ENCODE measurements at places on chromosomes 11 and 22. TPM values are rescaled to one million over a fixed set of nuclear protein-coding genes. Genes with fewer than 3 reads are reported as not detected.

Gene MYRF
- total RNA-seq: 52.3 TPM

- H3K36me3 ChIP-seq: no peaks in the 10 kb centered on the region
- H3K27me3 ChIP-seq: no peaks in the 10 kb centered on the region
- H3K27ac ChIP-seq: no peak overlapping the region
- no peak for DNase-seq
- peaks cover 31% of the 10 kb centered on the region for H3K4me1 ChIP-seq
Measured at GRCh38 chr11:33263549-33263948, 6.4 kb downstream of the HIPK3 start.

DNA sequence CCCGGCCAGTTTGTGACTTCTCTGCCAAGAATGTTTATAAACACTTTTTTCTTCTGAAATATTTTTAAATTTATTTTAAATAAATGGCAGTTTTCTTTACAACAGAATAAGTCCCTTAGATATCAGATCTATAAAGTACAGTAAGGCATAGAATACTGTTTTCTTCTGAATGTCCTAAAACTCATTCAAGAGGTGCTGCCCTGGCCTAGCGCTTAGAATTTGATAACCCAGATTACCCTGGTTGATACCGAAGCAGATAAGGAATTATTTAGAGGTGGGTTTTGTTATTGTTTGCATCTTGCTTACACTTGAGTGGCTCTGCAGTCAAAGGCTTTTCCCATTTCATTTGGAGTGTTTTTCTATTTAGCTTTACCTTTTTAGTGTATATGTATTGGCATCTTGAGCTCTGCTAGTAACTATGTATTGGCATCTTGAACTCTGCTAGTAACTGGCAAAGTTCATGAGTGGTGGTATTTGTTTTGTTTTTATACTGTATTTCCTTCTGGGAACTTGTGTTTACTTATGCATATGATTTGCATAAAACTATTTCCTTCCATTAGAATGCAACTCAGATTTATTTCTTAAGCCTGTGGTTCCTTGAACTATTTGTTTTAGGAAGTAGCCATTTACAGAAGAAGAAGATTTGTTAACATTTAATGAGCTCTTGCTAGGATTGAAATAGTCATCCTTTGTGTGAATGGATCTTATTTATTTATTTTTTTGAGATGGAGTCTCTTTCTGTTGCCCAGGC, 1.2 kb downstream of the ACAD8 start:
- no peaks in the 10 kb centered on the region for H3K36me3 ChIP-seq
- peak overlapping the region; percentile 79 for H3K4me3 ChIP-seq
- H3K27ac ChIP-seq: no peak overlapping the region
- DNase-seq: no peak

Gene CDKN1C
- total RNA-seq: 24.0 TPM

Gene C11orf87
- total RNA-seq: 0.05 TPM

DNA sequence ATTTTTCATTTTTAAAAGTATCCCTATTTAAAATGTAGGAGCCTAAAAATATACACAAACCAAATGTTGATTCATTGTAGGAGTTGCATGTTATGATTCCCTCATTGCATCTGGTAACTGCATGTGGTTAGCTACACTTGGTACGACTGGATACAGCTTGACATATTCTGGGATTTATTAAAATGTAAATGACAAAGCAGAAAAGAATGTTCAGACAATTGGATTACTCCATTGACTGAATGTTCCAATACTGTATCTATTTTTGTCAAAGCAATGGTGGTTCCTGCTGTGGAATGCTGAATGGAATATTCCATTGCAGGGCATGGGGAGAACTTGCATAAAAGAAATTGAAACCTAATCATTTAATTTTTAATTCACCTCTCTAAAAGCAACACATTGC, 30.8 kb downstream of the BLID start:
- H3K27ac ChIP-seq: peak overlapping the region; percentile 26
- H3K4me3 ChIP-seq: no peak overlapping the region
- no peaks in the 10 kb centered on the region for H3K27me3 ChIP-seq
- peaks cover 39% of the 10 kb centered on the region for H3K4me1 ChIP-seq
- no peaks in the 10 kb centered on the region for H3K36me3 ChIP-seq

- no peaks in the 10 kb centered on the region for H3K36me3 ChIP-seq
- H3K27me3 ChIP-seq: no peaks in the 10 kb centered on the region
- H3K27ac ChIP-seq: no peak overlapping the region
- DNase-seq: no peak
- H3K4me1 ChIP-seq: no peaks in the 10 kb centered on the region
Measured at GRCh38 chr11:33324302-33324985, 67.3 kb downstream of the HIPK3 start.

DNA sequence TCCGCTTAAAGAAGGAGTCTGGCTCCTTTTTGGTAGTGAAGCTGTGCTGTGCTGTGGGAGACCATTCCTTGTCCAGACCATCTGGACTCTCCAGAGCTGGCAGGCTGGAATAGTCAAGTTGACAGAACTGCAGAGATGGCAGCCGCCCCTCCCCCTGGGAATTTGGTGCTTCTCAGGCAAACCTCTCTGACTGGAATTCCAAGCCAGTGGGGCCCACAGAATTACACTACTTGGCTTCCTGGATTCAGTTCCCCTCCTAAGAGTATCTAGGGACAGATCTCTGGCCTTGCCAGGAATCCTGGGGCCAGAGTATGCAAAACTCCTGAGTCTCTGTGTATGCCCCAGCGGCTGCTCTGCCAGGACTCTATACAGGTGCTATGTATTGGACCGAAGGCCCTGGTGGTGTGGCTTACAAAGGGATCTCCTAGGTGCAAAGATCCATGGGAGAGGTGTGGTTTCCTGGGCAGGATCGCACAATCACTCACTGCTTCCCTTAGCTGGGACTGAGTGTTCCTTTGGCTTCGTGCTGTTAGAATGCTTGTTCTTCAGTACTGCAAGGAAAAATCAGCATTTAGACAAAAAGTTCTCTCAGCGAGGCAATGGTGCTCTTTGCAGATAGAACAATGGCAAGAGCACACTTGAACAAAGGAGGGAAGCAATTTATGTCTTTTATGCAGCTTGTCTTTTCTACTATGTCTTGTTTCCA, 86.8 kb downstream of the PRMT3 start:
- H3K4me1 ChIP-seq: no peaks in the 10 kb centered on the region
- no peaks in the 10 kb centered on the region for H3K36me3 ChIP-seq

DNA sequence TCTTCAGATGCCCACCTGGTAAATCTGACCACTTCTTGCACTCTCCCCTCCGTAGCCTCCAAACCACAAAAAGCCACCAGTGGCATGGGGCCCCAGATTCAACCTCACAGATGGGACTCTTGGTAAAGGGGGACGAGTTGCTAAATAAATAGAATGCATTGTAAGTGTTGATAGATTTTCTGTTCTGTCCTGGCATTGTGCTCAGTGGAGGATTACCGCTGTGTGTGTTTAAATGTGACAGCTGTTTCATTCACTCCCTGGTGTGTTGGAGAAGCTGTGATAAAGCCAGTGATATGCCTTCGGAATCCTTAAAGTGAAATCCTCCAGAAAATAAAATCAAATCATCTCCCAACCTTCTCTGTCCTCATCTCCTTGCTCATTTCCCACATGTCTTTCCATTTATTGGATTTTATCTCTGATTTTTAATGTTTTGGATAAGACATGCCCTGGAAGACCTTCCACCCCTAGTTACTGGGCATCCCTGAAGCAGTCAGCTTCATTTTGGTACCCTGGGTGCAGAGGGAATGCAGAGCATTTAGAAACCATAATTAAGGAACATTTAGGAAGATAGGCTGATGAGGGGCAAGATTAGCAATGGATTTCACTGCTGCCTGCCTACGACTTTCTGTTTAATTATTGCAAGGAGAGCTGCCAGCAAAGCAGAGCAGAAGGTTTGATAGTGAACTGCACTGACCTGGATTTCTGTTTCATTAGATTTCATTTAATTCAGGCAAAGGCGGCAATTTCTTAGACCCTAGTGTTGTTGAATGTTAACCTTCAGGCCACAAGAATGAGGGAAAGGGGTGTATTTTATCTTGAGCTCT, 460.9 kb upstream of the KIRREL3 start:
- no peaks in the 10 kb centered on the region for H3K4me1 ChIP-seq
- no peak overlapping the region for H3K27ac ChIP-seq
- no peak for DNase-seq
- H3K4me3 ChIP-seq: no peak overlapping the region

Gene KRTAP5-7
- total RNA-seq: not detected

All from HCT116 (cell line).